ENCODE measurements at places on chromosomes 6 and 20.

- no peak for DNase-seq
These were observed 86.7 kb downstream of the SCML4 start for GRCh38 chr6:107737397-107737793.

GRCh38 chr20:12528591-12529041, 480.2 kb upstream of the SPTLC3 start:
- DNase-seq: no peak

DNA sequence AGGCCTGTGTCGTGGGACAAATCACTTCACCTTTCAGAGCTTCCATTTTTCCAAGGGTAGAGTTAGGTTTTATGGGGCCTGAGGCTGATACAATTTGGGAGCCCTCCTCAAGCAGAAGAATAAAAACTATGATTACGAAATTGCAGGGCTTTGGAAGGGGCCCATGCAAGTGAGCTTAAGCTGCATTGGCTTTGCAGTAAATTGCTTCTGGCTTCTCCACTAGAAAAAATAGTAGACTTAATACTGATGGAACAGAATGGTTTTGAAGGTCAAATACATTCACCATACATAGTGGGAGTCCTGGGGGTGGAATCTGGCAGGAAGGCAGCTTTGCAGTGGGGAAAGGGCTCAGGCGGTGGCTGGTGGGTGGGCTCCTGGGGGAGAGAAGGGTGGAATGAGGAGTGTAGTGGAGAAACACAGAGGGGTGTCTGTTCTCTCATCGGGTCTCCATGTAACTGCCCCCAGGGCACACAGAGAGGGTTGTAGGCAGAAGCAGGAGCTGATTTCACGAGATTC, 55.9 kb upstream of the RNF24 start:
- DNase-seq: no peak

DNA sequence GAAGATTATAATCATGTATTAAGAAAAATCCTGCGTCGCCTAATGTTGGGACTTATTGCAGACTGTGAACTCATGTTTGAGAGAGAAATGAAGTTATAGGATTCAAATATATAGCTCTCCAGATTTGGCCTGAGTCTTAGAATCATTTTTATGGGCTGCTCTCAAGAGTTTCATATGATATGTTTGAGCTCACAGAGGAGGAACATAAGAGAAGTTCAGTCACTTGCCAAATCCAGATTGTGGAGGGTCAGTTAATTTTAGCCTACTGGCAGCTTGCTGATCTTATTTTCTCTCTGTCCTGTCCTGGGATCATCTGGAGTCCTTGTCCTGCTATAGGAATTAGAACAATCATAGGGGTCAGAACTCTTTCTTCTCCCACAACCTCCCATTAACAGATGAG, 186.1 kb upstream of the SUPT3H start:
- DNase-seq: no peak

DNA sequence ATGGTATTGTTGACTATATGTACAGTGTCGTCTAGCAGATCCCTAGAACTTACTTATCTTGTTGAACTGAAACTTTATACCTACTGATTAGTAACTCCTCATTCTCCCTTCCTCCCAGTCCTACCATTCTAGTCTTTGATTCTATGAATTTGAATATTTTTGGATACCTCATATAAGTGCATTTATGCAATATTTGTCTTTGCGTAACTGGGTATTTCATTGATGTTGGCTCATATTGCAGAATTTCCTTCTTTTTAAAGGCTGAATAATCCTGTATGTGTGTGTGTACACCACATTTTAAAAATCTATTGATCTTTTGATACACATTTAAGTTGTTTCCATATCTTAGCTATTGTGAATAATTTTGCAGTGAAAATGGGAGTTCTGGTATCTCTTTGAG, 119.9 kb downstream of the SOX4 start:
- no peak for DNase-seq

GRCh38 chr6:156347656-156348055, 429.5 kb upstream of the ARID1B start:
- no peak for DNase-seq

- no peak for DNase-seq
These were observed 21.6 kb upstream of the MTRF1L start for GRCh38 chr6:153023977-153024708.

All from AG09309 (cell line).